ENCODE measurements at places on chromosomes 7 and 10. TPM values are rescaled to one million over a fixed set of nuclear protein-coding genes. Genes with fewer than 3 reads are reported as not detected.

RSPH10B gene
- not detected for total RNA-seq

ERVW-1 gene
- total RNA-seq, result not detected

ATOH7 gene
- total RNA-seq, result not detected

GPR85 gene
- 3.6 TPM for total RNA-seq

ITIH2 gene
- total RNA-seq, result not detected

SLC39A12 gene
- not detected for total RNA-seq

LDB3 gene
- total RNA-seq, result under 0.01 TPM

PTF1A gene
- not detected for total RNA-seq

SH3PXD2A gene
- total RNA-seq, result 19.1 TPM

PNLIP gene
- total RNA-seq, result not detected

LRIT1 gene
- not detected for total RNA-seq
